ENCODE measurements at places on chromosomes 6 and 20.

DNA sequence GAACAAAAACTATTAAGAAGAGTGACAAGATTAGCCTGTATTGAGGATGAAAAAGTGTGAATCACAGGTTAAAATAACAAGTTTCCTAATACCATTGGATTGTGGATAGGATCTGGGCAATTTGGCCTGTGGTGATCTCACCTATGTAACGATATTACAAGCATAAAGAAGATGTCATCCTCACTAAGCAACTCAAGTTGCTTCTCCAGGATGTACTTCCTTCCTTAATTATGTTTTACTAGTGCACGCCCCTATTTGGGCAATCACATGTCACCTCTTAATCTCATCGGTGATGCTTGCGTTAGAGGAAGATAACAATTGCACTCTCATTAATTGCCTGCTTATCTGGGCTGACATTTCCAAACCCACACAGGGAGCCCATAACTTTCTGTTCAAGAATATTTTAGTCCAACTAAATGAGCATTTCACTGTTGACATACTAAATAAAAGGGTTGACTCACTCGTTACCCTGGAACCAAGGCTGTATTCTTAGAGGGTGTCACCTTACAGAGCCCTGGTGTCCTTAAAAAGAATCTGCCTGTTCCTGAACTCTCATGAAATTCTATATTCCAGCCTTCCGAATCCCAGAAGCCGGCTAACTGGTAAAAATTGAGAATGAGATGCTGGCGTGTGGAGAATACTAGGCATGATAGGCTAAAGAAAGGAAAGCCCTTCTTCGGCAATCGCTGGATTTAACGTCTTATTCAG is 88.2 kb upstream of the ATXN1 start:
- no peak for DNase-seq

DNA sequence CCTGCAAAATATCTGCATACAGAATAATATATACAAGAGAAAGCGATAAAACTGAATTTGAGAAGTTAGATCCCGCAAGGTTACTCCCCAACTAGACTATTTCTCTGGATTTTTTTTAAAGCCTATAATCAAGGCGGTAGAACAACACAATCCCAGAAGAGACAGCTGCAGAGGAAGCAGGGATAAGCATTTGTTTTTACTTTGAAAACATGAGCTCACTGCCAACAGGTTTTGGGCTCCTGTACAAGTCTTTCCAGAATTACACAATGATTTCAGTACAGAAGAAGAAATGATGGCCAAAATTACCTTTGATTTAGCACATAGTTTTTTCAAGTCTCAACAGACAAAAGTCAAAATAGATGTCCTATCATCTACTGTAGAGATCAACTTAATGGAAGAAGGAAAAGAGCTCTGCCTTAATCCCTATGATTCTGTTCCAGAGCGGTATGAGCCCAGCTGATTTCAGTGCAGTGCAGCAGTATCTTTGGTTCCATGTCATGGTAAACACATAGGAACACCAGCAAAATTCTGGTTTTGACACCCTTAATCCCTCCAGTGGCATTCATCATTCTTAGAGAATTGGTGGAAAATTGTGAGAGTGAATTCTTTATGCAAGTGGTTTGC is 304.3 kb downstream of the HDGFL1 start:
- DNase-seq = no peak

- no peak for DNase-seq
Observed at GRCh38 chr20:38084425-38084951, 50.9 kb downstream of the RPRD1B start.

DNA sequence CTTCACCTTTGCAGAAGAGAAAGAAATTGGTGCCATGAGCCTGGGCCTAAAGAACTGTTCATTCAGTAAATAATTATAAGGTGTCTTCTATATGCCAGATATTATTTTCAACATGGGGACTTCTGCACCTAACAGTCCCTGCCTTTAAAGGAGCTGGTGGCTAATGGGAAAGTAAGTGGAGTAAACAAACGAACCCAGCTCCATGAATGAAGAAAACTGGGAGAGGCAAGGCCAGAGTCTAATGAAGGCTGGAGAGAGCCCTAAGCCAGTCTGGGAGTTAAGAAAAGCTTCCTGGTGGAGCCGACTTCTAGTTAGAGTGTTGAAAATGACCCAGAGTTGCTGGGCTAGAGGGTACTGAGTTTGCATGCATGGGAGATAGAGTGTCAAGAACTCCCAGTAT is 24.2 kb upstream of the EFHC1 start:
- no peak for DNase-seq

DNA sequence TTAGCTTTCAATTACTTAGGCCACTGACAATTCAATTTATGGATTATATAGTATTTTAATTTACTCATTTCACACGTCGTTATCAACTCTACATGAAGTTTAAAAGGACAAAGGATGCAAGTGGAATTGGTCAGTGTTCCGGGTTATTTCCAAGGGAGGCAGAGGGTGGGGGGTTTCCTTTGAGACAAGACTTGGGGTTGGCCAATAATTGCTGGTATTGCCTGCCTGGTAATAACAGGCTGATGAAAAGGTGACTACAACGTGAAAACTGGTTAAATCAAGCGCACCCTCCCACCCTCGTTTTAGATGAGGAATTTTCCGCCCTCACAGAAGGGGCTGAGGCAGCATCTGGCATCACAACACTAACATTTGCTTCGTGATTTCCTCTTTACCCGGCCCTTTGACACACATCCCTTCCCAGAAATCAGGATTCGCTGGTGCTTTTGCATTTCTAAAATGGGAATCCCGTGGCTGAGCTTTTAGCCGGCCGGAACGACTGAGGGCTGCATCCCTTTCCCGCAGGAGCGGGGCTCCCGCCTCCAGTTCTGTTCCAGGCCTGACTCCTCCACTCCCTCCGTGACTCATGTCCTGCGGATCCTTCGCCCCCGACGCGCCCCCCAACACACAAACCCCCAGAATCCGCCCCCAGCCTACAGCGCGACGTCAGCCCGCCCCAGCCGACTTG is 999 bp upstream of the PIM1 start:
- DNase-seq = peak; percentile 56

DNA sequence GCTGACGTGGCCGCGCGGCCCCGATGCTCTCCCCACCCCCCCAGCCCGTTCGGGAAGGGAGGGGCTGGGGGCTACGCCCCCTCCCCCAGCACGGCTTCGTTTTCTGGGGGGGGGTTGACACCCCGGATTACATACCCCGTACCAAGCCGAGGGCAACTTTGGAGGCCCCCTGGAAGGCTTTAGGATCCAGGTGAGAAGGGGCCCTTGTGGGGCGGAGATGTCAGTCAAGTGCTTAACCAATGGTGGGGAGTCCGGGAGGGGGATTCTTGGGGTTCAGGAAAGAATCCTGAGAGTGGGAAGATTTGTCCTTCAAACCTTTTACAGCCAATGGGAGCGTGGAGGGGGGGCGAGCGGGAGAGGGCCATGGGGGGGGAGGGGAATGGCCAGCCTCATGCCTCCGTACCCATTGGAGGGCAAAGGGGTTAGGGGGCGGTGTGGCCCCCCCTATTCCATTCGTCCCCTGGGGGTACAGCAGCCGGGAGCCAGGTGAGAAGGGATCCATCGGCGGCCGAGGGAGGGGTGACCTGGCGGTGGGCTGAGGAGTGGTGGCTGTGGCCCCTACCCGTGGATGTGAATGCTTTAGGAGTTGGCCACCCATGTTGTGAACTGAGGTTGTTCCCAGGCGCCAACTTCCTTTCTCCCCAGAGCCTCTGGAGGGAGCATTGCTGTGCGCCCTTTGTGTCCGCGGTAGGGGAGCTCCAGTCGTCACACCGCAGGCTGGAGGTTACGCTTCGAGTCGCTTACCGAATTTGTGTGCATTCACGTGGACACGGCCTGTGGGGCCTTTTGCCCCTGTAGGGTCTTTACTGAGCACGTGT is 682 bp downstream of the BRD2 start:
- DNase-seq = peak; percentile 71

DNA sequence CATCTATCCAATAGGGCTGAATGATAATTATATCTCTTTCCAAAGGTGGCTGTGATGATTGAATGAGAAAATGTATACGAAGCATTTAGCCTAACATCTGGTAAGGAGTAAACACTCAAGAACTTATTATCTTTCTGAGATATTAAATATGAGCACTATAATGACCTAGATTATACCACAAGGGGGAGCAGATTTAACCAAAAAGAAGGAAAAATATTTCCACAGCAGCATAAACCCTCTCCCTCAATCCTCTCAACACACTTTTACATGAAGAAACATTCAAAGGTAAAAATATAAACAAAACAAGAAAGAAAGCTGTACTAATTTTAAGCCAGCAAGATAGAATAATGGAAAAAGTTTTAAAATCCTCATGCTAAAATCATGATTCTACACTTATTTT is 68.4 kb downstream of the SHPRH start:
- DNase-seq = no peak

DNA sequence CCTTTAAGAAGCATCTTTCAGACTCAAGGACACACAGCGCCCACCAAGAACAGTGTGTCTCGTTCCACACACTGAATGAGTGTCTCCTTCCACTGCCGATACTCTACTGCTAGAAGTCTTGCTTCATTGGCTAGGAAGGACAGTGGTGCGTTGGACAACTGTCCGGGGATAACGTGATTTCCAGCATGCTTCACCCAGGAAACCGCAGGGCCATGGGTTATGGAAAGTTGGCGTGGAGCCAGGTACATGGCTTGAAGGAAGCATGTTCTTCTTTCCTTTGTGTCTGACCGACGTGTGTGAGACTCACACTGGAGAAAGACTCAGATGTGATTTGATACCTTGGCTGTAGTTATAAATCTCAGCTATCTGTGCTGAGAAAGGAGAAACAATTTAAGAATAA is 73.2 kb downstream of the SMOC2 start:
- no peak for DNase-seq

- no peak for DNase-seq
Observed at GRCh38 chr20:63343460-63344445, 17.4 kb downstream of the CHRNA4 start.

- DNase-seq = no peak
Observed at GRCh38 chr20:39130627-39131026, 168.5 kb downstream of the DHX35 start.

DNA sequence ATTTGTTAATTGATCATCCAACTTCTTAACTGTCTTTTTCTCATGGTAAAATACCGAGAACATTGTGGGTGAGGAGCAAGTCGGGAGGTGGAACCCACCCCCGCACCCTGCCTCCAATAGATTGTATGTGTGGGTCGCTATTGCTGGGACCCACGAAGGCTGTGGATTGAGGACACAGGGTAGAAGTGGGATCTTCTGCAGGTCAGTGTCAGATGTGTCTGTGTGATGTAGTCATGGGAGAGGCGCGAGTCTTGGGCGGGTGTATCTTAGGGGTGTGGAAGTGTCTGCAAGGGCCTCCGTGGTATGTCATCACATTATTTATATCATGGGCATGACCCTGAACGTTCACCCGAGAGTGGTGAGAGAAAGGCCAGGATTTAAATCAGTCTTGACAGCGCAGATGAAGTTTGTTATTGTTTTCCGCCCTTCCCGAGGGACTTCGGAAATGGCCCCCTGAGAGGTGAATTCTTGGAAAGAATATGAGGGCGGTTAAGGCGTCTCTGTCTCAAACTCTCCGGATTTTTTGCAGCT is 472 bp upstream of the PAQR8 start:
- no peak for DNase-seq

DNA sequence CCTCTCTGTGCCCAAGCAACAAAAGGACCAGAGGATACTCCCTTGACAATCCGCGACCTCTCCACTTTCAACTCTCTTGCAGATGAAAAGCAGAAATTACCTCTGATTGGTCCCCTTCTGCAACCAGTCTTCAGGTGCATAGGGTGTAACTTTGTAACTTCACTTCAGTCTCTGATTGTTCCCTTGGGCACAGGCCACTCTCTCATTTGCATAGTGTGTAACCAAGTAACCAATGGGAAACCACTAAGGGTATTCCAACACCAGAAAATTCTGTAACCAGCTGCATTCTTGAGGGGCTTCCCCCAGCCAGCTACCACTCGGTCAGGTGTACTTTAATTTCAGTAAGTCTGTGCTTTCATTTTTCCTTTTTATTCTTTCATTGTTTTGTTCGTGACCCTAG is 4.4 kb upstream of the RAET1L start:
- DNase-seq = no peak

GRCh38 chr6:109055771-109056235 is 38.8 kb downstream of the SESN1 start:
- DNase-seq = no peak

GRCh38 chr6:13131935-13132661 is 196.2 kb downstream of the TBC1D7 start:
- no peak for DNase-seq
